ENCODE measurements at places on chromosomes 13 and 19.

- DNase-seq = no peak
Measured at GRCh38 chr13:21399741-21400140, 59.4 kb downstream of the ZDHHC20 start.

DNA sequence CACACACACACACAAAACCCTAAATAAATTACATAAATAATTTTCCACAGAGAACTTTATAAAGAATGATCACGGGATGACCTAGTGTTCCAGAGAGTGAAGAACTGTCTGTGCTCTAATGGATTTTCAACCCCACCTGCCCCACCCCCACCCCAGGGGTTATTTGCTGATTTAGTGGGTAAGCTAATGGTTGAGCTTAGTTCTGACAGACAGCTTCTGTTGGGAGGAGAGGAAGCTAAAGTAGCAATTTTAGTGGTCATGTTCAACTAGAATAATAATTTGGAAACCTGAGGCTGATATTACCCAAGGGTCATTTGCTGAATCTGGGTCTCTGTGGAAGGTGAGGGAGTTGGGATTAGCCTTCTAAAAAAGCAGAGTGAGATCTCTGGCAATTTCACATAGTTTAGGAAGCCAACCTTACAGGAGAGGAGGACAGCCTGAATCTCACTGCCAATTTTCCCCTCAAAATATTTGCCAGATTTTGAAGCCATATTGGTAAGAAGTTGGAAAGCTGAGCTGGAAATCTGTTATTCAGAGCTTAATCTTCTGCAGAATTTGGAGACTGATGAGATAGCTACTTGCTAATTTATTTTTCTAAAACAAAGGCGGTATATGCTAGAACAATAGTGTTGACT lies 68.7 kb downstream of the POSTN start:
- DNase-seq = no peak

GRCh38 chr19:51093101-51093500 lies 10.4 kb upstream of the KLK14 start:
- DNase-seq = no peak

DNA sequence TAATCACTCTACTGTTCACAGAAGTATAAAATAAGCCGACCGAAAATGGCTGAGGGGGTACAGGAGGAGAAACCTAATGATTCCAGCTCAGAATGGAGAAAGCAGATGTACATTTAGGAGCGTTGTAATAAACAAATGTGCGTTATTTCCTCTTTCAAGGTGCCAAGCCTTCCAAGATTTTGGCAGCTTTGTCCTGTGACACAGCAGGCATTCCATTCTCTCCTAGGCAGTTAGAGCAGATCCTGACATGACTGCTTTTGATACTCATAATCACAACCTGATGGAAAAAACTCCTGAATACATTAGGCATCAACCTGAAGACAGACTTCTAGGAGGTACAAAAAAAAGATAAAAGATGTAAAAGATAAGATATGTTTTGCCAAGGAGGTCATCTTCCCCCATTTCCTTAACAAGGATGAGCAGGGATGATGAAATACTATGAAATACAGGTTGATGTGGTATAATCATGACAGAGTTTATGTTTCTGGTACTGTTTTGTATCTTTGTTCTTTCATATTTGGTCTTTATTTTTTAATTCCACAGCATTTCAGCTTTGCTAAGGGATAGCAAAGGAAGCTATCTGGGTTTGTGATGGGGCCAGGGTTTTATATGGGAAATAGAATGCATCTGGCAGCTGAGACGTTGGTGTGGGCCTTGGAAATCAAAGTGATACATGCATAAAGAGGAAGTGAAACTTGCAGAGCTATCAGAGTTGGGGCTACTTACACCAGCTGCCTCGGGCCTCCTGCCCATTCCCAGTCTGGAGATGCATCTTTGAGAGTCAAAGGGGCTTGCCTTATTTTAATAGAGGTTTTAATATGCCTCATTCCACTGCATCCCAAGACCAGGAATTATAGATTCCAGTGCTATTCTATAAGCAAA lies 222.5 kb downstream of the OXGR1 start:
- DNase-seq = no peak
